ENCODE measurements at places on chromosomes 2 and 18.

- no peak for DNase-seq
Observed at GRCh38 chr2:30577151-30577550, 130.1 kb downstream of the LCLAT1 start.

- DNase-seq, result no peak
Observed at GRCh38 chr2:198791623-198792022, 666.1 kb downstream of the SATB2 start.

- DNase-seq, result no peak
Observed at GRCh38 chr2:134202371-134202770, 51.5 kb upstream of the MGAT5 start.

GRCh38 chr18:48660346-48661228 lies 121.8 kb downstream of the CTIF start:
- no peak for DNase-seq

GRCh38 chr2:36717603-36718266 lies 21.2 kb downstream of the VIT start:
- DNase-seq, result no peak

Data from activated CD8-positive, alpha-beta memory T cell treated with anti-CD3 and anti-CD28 coated beads for 4 hours (primary cell).